Activated CD4-positive, alpha-beta T cell treated with anti-CD3 and anti-CD28 coated beads, Interleukin-10, Interleukin-2, amounts not matched to agents 100 ng/mL and 50 ng/mL, durations not matched to agents 16 hours and 8 hours (primary cell): ENCODE measurements at places on chromosomes 12 and 14.

- DNase-seq: no peak
These were observed 403 bp upstream of the PNP start for GRCh38 chr14:20468764-20469241.

DNA sequence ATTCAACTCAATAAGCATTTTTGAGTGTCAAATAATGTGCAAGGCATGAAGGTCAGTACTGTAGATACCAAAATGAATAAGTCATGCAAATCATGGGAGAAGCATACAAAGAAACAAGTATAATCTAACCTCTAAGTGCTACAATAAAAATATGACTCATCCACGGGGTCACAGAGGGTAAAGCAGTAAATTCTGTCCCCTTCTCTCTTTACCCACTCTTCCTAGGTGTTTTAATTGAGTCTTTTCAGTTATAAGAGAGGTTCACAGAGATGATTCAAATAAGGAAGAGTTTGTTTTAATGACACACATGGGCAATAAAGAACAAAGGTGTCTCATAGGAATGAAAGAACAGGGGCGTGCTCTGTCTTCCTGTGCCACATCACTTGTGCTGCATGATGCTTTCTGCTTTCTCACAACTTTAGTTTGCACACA is 71.5 kb upstream of the DAAM1 start:
- no peak for DNase-seq

DNA sequence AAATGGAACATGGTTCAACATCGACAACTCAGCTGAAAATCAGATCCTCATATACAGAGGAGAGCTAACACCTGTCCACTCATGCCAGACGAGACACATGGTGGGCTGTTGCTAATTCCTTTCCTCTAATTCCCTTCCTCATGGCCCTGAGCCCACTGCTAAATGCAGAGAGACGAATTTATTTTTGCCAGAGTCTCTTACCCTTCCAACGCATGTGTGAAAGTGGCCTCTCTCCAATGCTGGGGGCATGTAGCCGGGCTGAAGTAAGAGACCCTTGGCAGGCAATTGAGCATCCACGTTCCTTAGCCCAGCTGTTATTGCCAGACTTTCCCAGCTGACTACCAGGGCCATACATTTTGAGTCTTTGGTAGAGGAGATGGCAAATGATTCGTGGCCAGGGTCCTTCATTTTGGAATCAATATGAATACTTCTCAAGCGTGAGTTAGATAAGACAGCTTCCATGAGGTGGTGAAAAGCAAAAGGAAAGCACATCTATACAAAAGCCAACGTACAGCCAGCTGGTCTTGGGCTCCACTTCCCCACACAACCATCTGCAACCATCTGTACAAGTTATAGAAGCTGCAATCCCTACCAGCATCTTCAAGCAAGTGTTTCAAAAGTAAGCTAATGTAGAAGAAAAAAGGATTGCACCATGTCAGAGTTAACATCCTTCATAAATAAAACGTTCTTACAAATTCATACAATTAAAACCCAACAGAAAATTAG is 28.6 kb downstream of the CORO1C start:
- no peak for DNase-seq

DNA sequence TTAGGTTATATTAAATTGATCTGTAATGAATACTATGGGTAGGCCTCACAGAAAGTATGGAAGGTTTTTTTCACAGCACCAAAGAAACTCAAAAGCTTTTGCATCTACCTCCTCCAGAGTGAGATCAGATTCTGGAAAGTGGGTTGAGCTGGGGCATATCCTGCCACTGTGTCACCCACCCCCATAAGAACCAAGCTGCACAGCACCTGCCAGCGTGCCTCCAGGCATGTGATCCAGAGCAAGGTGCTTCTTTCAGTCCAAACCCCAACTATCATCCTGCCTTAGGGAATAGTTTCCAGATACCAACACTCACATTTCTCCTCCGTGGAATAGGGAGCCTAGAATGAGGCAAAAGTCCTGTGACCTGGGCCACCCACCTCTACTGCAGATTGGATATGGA is 42.6 kb upstream of the PRB2 start:
- DNase-seq: no peak

GRCh38 chr12:53644133-53644532 is 18.0 kb upstream of the ATF7 start:
- no peak for DNase-seq

GRCh38 chr12:57490126-57490525 is 2.3 kb downstream of the MARS1 start:
- DNase-seq: no peak

DNA sequence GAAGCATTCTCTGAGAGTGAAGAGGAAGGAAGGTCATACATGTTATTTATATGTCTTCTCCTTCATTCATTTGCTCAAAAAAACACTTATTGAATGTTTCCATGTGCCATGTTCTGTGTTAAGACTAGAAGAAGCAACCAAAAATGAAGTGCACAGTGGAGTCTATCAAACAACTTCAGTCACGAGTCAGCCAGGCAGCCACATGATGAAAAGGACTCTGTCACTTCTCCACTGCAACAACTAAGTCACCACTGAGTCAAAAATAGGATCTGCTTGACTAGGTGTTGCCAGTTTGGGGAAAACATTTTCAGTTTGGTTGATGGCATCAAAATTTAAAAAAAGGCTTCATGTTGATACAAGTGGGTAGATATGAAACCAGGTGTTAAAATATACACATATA is 142.5 kb downstream of the PDE3A start:
- no peak for DNase-seq
